PC-9 (cell line): ENCODE measurements at places on chromosomes 6 and 20. TPM values are rescaled to one million over a fixed set of nuclear protein-coding genes. Genes with fewer than 3 reads are reported as not detected.

KIF25 gene
- not detected in 2 replicates for total RNA-seq

PLTP gene
- 113 and 127 TPM in 2 replicates for total RNA-seq

MRPS26 gene
- 58.3 and 84.9 TPM in 2 replicates for total RNA-seq

IL20RA gene
- 2.5 and 4.0 TPM in 2 replicates for total RNA-seq

POLR3F gene
- total RNA-seq: 7.4 and 9.6 TPM in 2 replicates

MUC21 gene
- total RNA-seq: 0.13 TPM in 1 of 2 replicates, not detected in the other

SLC13A3 gene
- total RNA-seq: 6.0 and 9.1 TPM in 2 replicates

HSPA1L gene
- 2.3 and 2.6 TPM in 2 replicates for total RNA-seq

SNAI1 gene
- total RNA-seq: 2.2 and 3.6 TPM in 2 replicates

FAM209B gene
- total RNA-seq: not detected in 2 replicates

INSM1 gene
- total RNA-seq: not detected in 2 replicates

UNC5CL gene
- total RNA-seq: 1.7 and 2.1 TPM in 2 replicates

SLC22A7 gene
- not detected in 2 replicates for total RNA-seq

SLPI gene
- 55.1 and 111 TPM in 2 replicates for total RNA-seq

CDSN gene
- 1.0 and 1.9 TPM in 2 replicates for total RNA-seq

SMOC2 gene
- total RNA-seq: not detected in 2 replicates
